ENCODE measurements at places on chromosomes 6 and 20.

GRCh38 chr20:13571662-13572061, 67.1 kb downstream of the TASP1 start:
- DNase-seq: no peak

GRCh38 chr20:37984018-37984785, 49.1 kb downstream of the TTI1 start:
- no peak for DNase-seq

DNA sequence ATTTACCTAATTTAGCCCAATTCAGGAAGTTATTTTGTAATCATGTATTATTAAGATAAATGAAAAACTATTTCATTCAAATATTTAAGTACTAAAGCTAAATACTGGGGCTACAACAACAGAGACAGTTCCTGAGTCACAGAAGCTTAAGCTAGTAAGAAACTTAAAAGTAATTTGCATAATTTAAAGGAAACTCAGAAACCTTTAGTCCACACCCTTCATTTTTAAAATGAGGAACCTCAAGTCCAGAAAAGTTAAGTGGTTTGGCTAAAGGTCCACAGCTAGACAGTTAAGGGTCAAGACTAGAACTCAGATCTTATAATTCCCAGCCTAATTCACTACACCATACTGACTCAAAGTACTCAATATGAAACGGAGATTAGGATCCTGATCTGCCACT, 7.2 kb downstream of the LMBRD1 start:
- DNase-seq: no peak

- peak; percentile 48 for DNase-seq
These were observed 65.6 kb downstream of the CDC5L start for GRCh38 chr6:44453146-44453545.

DNA sequence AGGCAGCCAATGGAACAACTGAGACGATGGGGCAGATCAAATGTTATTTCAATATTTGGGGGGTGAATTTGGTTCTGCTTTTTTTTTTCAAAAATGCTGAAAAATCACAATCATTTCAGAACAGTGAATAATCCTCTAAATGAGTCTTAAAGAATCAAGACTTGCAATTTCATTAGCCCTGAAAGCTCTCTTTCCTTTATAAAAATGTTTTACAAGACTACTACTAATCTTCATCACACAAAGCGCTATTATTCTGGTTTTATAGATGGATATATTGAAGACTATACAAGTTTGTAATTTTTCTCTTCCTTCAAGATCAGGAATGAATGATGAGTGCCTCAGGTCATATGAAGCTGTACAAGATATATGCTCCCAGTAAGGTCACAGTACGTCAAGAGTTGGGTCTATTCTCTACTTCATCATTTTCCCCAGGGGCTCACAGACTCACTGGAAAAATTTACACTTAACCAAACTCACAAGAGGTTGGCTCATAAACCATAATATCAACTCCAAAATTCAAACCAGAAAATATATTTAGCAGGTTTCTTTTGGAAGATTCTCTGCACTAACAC, 19.5 kb downstream of the RNF24 start:
- DNase-seq: no peak

DNA sequence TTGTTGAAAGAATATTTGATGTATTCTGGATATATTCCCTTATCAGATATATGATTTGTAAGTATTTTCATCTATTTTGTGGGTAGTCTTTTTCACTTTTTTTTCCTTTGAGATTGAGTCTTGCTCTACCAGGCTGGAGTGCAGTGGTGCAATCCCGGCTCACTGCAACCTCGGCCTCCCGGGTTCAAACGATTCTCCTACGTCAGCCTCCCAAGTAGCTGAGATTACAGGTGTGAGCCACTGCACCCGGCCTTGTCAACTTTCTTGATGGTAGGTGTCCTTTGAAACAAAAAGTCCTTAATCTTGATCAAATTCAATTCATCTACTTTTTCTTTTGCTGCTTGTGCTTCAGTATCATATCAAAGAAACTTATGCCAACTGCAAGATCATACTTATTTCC, 297.2 kb upstream of the NRSN1 start:
- no peak for DNase-seq

DNA sequence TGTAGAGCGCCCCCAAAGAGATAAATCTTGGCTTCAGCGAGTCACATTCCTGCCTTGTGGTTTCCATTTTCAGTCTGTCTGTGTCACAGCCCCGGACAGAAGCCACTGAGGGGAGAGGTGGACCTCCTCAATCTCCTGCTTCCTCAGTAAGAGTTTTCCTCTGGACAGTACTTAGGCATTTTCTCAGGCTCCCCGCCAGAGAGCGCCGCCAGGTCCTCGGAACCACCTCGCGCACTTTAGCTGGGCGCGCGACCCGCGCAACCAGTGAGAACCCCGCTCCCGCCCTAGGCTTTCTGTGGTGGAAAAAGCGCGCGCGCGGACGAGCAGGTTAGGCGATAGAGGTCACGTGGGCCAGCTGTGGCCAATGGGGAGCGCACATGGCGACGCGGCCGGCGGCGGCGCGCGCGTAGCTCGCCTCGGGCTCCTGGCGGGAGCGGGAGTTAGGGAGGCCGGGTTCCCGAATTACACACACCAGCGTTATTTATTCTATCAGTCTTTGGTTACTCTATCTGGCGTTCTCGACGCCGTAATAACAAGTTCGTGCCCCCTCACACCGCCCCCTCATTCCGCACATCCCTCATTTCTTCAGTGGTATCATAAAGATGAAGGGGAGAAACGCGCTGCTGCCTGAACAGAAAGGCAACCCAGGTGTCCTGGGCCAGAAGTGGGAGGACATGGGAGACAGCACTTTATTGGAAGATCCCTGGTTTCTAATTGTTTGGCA, 19.4 kb downstream of the PXT1 start:
- peak; percentile 98 for DNase-seq

- DNase-seq: no peak
These were observed 37.8 kb upstream of the ZNF831 start for GRCh38 chr20:59125836-59126235.

DNA sequence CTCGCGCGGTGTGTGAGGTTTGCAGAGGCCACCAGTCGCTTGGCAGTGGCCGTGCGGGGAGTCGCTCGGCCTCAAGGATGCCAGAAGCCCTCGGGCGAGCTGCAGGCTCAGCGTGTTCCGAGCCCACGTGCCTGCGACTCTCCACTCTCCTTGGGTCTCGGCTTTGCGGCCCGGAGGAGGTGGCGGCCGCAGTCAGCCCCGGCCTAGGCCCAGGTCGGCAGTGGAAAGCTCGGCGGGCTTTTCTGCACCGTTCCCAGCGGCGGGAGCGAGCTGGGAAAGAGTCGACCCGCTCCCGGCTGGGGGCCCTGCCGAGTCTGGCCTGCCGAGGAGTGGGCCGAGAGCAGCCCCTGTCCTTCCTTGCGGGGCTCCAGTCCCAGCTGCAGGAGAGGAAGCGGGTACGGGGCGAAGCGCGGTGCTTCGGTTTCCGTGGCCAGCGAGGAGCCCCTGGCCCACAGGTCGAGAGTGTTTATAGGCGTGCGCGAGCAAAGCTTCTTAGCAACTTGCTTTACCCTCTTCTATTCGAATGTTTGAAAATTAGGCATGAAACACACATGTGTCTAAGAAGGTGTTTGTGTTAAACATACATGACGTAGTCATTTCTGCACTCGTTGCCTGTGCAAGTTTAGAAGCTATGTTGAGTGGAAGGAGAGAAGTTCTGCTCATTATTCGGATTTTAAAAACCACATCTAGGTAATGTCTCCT, 5.6 kb downstream of the FOXC1 start:
- DNase-seq: peak; percentile 19

GRCh38 chr20:37504404-37505096, 16.5 kb upstream of the NNAT start:
- DNase-seq: peak; percentile 30

DNA sequence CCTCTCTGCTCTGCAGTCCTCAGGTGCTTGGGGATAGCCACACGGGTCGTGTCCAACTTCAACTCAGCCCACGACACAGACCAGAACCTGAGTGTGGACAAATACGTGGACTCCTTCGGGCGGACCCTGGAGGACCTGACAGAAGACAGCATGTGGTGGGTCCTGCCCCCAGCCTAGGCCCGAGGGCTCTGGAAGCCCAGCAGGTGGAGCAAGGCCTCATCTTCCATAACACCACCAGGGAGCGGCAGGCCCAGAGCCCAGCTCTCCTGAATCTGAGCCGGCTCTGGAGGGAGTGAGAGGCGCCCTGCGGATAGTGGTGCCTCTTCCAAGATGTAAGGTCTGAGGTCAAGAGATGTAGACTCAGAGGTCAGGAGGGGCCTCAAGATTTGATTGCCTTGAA, 19.6 kb downstream of the TGM6 start:
- no peak for DNase-seq

DNA sequence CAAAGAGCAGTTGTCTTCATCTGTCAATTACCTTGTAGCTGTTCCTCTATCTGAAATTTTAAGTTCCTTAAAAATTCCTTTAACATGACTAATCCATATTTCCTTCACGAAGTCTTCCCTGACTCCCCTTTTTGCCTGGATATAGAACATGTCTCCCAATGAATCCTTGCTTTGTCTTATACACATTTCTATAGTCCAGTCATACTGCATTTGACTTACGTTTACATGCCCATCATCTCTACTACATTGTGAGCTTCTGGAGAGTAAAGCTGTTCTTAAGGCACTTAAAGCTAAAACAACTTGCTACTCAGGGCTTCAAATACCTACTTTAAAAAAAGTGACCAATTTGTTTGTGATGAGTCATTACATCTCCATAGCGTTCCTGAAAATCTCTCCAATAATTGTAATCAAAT, 4.9 kb downstream of the REV3L start:
- DNase-seq: peak; percentile 76

GRCh38 chr6:70351461-70351860, 48.6 kb upstream of the COL9A1 start:
- no peak for DNase-seq

DNA sequence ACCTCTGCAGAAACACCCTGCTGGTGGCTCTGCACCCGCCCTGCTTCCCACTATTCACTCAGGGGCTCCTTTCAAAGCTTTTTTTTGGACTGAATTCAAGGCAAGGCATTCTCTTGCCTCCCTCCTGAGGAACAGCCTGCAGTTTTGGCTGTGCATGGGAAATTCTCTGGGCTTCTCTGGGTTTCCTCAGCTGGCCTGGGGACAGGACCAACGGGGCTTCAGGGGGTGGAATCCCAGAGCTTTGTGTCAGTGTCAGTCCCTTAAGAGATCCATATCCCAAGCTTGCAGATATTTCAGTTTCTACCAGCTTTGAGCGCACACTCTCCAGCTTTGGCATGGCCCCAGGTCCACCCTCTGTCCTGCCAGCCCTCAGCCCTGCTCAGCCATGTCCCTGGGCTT, 2.0 kb downstream of the SCRT2 start:
- no peak for DNase-seq

DNA sequence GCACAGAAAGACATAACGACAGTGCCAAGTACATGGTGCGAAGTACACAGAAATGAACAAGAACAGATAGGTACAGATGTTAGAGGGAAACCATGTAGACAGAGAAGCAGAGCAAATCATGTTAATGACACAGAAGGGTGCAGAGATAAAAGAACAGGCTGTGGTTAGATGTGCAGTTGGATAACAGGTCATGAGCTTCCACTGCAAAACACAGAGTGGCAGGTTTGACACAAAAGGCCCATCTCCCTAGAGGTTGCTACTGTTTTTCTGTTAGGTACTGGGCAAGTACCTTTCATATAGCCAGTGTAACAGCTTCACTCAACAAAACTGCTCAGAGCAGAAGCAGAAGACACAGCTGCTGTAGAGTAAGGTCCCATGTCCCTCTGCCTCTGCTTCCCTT, 84.6 kb downstream of the AK9 start:
- no peak for DNase-seq

- DNase-seq: no peak
These were observed 137.2 kb upstream of the ADGRB3 start for GRCh38 chr6:68497927-68498326.
